Activated CD4-positive, alpha-beta memory T cell treated with anti-CD3 and anti-CD28 coated beads for 36 hours (primary cell): ENCODE measurements at places on chromosomes 16 and 17. TPM values are rescaled to one million over a fixed set of nuclear protein-coding genes. Genes with fewer than 3 reads are reported as not detected.
A peak's percentile ranks its signal among the peaks of the same experiment; 100 is the strongest.

KRT28 gene
- total RNA-seq: not detected

- peak; percentile 80 for DNase-seq
Measured at GRCh38 chr17:35433075-35433894, 985 bp upstream of the SLFN12 start.

GPR179 gene
- 0.02 TPM for total RNA-seq

GRCh38 chr16:88681709-88682451 lies 4.4 kb downstream of the SNAI3 start:
- DNase-seq: peak; percentile 91

DNA sequence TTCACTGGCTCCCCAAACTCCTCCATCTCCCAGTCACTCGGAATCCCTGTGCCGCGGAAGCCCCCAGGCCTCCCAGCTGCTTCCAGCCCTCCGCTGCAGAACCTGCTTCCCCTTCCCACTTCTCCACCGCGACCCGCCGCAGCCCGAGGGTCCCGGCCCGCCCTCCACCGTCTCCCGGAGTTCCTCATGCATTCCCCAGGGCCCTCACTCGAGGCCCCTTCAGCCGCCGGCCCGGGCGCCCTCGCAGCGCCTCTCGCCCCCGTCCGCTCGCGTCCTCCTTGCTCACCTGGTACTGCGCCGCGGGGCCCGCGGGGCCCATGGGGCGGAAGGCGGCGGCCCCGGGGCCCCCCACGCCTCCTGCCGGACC lies 329 bp downstream of the SMARCD2 start:
- no peak for DNase-seq

- DNase-seq: no peak
Measured at GRCh38 chr16:70705056-70705455, 19.2 kb upstream of the MTSS2 start.

DNA sequence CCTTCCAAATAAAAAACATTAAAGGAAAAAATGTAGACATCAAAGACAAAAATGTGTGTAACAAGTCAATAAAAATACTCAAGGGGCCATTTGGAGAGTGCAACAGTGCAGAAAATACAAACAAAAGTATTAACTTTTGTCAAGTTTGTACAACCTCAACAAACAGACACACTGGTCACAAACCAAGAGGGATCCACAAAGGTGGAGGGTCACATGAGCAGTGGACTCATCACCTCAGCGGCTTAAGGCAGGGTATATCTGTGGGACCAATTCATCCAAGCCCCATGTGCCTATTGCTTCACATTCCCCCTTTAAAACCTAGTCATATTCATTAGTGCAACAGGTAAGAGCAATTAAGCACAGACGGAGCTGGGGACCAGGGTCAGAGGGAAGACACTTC lies 45.2 kb downstream of the DCUN1D3 start:
- no peak for DNase-seq
